ENCODE measurements at places on chromosomes 6 and 20. TPM values are rescaled to one million over a fixed set of nuclear protein-coding genes. Genes with fewer than 3 reads are reported as not detected.

The COL12A1 gene
- total RNA-seq: 0.11 TPM

The C20orf202 gene
- total RNA-seq: not detected

The RAMACL gene
- 0.11 TPM for total RNA-seq

The PTPRT gene
- total RNA-seq: not detected

All from K562 (cell line).